ENCODE measurements at places on chromosomes 6 and 20. TPM values are rescaled to one million over a fixed set of nuclear protein-coding genes. Genes with fewer than 3 reads are reported as not detected.

The ABT1 gene
- 15.0 TPM for total RNA-seq

DNA sequence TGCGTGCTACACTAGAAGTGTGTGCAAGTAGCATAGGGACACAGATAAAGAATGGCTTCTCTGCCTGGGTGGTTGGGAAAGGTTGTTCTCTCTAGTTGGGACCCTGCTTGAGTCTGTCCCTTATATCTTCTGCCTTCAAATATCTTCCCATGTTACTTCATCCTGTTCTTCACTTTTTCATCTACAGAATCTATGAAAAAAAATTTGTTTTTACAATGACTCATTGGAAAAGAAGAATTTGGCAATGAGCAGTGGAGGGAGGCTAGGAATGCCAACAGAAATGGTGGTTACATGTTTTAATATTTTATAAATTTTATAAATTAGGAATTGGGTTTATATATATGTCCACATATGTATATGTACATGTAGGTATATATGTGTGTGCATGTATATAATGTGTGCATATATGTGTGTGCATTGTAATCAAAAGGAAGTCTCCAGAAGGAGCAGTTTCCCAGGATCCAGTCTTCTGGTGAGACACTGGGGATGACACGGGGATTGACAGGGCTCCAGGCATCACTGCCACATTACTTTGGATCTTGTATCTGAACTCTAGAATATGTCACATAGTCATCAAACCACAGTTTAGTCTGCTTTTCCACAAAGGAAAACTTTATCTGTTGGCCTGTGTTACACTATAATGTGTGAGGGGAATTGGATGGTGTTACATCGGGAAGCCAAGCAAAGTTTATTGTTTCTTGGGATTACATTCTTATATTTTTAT, 75.3 kb upstream of the RIPOR2 start:
- DNase-seq: no peak

DNA sequence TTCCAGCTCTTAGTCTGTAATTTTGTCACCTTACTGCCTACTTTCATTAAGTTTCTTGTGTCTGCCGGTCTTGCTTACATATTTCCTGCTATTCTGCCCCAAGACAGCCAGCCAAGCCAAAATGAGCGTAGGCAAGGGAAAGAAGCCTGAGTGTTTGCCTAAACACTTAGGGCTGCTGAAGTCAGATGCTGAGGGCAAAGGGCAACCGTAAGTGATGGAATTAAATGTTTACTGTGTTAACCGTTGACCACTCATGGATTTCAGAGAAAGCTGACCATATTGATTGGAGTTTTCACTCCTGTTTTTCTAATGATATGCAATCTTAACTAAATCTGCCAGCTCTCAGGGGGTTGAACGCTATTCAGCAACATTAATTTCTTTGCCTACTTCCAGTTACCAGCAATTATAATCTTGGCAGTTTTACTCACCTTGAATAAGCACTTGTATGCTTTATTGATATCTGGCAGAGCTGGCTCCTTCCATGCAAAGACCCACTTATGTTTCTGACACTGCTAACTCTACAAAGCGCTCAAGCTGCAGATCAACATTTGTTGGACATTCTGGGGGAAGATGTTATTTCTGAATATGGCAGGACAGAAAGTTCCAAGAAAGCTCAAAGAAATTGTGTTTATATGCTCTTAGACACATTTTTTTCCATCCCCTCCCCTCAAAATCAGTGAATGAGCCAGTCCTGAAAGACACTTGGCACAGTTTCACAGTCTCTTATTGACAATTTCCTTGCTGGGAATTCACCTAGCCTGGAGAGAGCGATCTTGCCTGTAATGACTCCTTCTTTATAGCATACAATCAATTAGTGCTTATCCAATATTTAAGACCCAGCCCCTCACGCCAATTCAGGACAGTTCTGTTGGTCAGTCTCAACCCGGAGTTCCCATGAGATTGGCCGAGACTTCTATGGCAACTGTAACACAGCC, 183.8 kb downstream of the PLCB1 start:
- no peak for DNase-seq

DNA sequence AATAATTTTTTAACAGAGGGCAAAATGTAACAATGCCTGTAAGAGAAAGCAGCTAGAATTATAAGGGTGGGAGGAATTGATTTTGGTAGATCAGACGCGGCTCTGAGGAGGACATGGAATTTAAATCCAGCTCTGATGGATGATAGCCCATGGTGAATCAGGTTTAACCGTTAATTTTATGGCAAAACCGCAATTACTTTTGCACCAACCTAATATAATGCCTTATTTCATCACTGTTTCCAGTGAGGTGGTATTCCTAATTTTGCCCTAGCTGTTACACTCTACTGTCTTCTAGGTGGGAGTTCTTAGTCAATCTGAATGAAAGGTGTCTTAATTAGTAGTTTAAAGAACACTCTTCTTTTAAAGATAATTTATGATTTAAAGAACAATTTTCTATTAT, 198.3 kb upstream of the SMLR1 start:
- DNase-seq: no peak

- no peak for DNase-seq
These were observed 19.0 kb downstream of the DLL1 start for GRCh38 chr6:170271771-170272314.

The SH3BGRL2 gene
- 4.1 TPM for total RNA-seq

GRCh38 chr20:63114006-63114692, 101.8 kb downstream of the YTHDF1 start:
- DNase-seq: no peak

The ADGB gene
- total RNA-seq: not detected

- no peak for DNase-seq
These were observed 21.2 kb upstream of the AFDN start for GRCh38 chr6:167805349-167806060.

DNA sequence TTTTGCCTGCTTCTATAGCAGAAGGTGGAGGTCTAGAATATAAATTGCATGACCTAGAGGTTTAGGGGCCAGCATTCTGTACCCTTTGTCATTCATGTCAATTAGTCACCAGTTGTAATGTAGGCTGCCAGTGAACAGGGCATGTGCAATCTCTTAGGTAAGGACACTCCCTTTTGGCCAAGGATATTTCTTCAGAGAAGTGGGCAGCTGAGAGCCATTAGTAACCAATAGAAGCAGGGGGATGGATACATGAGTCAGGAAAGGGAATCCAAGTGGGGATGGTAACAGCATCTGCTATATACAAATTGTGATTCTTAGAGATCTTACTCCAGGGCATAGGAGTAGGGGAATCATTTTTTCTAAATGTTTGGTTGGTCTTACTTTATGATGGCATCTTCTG, 494.2 kb upstream of the JAG1 start:
- no peak for DNase-seq

GRCh38 chr20:1688886-1689538, 31.4 kb upstream of the SIRPG start:
- no peak for DNase-seq

DNA sequence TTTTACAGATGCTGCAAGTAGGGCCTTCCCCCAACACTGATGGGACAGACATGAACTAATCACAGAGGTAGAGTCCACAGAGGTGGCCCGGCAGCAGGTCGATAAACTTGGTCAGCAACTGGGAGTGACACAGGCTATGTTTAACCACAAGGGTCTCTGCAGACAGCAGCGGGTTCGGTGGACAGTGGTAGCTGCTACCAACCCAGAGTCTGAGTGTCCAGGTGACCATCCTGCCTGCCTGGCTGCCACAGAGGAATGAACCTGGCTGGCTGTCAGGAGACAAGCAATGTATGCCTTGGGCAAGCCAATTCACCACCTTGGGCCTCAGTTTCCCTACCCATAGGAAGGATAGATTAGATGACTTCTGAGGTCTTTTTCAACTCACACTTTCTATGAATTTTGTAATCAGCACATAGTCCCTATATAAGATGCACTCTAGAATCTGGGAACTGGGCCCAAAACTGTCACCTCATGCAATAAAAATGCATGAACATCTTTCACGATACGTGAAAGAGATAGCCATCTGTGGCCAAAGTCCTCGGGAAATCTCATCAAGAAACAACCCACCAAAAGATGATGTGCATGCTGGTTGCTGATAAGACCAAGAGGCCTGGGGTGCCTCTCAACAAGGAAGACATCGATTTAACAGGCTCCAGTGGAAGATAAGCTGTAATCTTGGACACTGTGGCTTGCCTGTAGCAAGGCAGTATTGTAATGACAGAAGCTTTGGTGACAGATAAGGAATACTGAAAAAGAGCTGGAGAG, 30.5 kb downstream of the MDGA1 start:
- no peak for DNase-seq

- no peak for DNase-seq
These were observed 24.2 kb downstream of the AKAP12 start for GRCh38 chr6:151263967-151264366.

The CDH26 gene
- 0.21 TPM for total RNA-seq

- no peak for DNase-seq
These were observed 22.2 kb downstream of the KDM1B start for GRCh38 chr6:18177286-18177965.

The SLC16A10 gene
- 3.5 TPM for total RNA-seq

DNA sequence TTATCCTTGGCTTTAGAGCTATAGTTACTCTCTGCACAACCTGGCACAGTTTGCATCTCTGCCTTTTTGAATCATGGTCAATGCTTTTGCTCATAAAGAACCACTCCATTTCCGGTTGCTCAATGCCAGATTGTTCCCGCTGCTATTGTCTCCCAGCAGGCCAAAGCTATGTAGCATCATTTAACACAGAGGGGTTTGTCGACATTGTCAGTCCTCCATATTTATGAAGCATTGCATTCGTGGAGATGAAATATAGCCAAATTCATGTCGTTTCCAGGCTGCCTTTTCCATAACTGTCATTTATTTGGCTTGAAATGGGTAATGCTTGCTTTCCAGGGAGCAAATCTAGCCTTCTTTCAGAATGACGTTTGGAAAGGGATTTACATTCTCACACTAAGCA, 598.8 kb downstream of the EPHA7 start:
- no peak for DNase-seq

The ATP5F1E gene
- total RNA-seq: 50.5 TPM
